Foreskin fibroblast (primary cell): ENCODE measurements at places on chromosomes 5 and 9.

DNA sequence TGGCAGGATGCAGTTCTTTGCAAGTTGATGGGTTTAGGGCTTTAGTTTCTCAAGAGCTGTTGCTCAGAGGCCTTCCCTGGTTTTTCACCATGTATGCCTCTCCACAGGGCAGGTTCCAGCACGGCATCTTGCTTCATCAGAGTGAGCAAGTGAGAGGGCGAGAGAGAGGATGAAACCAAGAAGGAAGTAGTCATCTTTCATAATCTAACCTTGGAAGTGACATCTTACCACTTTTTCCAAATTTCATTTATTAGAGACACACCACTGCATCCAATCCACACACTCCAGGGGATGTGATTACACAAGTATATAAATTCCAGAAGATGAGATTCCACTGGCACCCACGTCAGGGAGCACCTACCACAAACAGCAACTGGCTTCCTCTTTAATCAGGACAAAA, 294.4 kb downstream of the MARCHF11 start:
- DNase-seq, result no peak

- DNase-seq, result no peak
Observed at GRCh38 chr5:66138637-66139317, 5.3 kb upstream of the SREK1 start.

GRCh38 chr5:111720333-111720890, 36.6 kb downstream of the NREP start:
- no peak for DNase-seq

- no peak for DNase-seq
Observed at GRCh38 chr9:135294836-135295235, 184.7 kb upstream of the PPP1R26 start.

GRCh38 chr9:79461712-79462111, 110.1 kb upstream of the TLE4 start:
- no peak for DNase-seq

- DNase-seq, result peak; percentile 79
Observed at GRCh38 chr5:9440517-9440916, 105.4 kb downstream of the SEMA5A start.

DNA sequence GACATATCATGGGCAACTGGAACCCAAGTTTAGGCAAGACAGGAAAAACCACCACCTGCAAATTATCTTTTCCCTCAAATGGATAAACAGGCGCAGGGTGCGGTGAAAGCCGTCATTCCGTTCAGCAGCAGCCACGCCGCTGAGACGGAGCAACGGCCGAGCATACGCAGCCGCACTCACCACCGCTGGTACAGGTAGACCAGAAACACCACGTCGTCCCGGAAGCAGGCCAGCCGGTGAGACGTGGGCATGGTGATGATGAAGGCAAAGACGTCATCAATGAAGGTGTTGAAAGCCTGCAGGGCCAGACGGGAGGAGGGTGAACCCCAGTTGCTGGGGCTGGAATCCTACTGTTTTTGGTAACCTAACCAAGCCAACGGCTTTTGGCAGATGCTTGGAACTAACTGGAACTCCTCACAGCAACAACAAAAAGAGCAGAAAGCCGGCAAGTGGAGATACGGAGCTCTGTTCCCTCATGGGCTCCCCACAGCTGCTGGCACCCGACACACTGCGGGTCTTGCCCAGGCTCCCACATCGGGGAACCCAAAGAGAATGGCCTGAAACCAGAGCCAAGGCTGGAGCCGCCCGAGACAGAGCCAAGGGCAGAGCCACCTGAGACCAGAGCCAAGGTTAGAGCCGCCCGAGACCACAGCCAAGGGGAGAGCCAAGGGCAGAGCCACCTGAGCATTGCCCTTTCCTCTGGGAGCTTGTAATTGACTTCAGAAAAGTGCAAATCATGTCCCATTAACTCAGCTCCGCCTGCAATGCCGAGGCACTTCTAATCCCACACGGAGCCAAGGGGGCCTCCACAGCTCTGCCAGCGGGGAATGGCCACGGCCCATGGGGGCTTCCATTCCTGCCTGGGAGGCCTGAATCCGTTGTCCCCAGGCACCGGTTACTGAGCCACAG, 24.2 kb downstream of the CLPTM1L start:
- no peak for DNase-seq

DNA sequence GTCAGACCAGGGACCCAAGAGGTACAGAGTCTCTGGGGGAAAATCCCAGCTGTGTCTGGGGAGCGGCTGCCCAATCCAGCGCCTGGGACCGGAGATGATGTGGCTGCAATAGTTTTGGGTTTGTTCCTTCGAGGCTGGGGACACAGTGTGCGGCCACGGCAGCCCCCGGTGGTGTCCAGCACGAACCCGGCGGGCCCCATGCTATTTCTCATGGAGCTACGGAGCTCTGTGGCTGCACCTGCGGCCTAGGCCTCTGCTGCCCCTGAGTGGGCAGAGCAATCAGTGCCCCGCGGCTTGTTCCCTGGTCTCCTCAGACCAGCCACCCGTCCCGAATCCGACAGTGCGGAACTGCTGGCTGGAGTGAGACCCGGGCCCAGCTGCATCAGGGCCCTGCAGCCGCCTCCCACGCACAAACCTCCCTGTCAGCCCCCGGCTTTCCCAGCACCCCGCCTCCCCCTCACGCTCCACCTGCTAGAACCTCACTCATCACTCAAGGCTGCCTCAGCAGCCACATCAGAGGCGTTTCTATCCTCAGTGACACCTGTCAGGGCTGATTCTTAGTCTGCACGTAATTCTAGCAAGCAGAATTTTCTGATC, 29.0 kb downstream of the SARDH start:
- DNase-seq, result no peak

- DNase-seq, result no peak
Observed at GRCh38 chr5:77086368-77086688, 757 bp downstream of the ZBED3 start.

DNA sequence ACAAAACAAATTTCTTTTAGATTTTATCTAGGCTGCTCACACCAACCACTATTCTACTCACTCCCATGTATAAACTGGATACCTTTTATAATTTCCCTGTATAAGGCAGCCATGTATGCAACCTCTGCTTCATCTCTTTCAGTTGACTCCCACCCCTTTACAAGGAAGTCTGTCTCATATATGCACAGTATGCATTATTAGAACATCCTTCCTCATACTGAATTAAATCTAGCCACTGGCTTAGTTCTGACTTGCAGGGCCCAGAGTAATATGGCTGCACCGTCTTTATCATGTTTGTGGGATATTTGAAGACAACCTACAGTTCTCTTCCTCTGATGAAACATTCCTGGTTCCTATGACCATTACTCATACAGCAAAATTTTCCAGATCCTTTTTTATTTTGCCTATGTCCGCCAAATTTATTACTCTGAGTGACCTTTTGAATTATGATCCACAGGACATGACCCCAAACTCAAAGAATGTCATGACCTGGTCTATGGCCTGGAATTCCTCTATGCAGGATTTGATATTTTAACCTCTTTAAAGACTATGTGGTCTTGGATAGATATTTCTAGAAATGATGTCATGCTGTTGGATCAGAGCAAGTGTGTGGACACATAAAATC, 76.6 kb upstream of the ITGA1 start:
- DNase-seq, result peak; percentile 14

- DNase-seq, result no peak
Observed at GRCh38 chr9:136865041-136865767, 904 bp downstream of the EDF1 start.

GRCh38 chr9:71783120-71783523, 14.8 kb upstream of the CEMIP2 start:
- DNase-seq, result peak; percentile 33

DNA sequence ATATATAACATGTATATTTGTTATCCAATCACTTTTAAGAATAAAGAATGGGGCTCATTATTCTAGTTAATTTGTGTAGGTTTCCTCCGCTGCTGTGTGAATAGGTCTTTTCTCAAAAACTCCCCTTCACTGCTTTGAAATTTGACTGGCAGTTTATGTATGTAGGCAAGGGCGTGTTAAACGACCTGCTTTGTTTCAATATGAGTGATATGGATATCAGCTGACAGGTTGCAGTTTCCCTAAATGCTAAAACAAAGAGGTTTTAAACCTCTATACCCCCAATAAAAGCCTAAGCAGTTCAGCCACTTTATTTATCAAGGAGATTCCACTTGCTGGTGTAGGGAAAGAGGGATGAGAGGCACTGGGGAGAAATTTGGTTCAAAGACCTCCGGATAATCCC, 159.6 kb downstream of the TMEM167A start:
- DNase-seq, result no peak
